Lower leg skin (tissue), 4 donors: ENCODE measurements at places on chromosomes 5 and 9. TPM values are rescaled to one million over a fixed set of nuclear protein-coding genes. Genes with fewer than 3 reads are reported as not detected.

The PRDM9 gene
- total RNA-seq, result not detected

The SOHLH1 gene
- total RNA-seq, result not detected

The MOB3B gene
- 11.0 TPM for total RNA-seq

The PCDHB8 gene
- 1.2 TPM for total RNA-seq

The IGIP gene
- 8.5 TPM for total RNA-seq
